ENCODE measurements at places on chromosomes 13 and 19.

DNA sequence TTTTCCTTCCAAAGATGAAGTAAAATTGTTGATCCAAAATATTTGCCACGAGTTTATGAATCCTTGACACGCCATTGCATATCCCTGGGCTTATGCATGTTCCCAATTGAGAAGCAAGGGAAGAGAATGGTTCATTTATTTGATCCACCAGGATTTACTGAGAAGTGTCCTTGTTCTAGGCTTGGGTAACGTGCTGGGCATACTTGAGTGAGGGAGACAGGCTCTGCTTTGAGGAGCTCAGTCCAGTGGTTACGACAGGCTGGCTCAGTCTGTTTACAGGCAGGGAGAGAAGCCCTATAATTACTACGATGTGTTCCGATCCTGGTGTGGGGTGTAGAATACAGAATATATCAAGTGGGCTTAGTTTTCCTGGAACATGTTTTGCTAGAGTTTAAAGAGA lies 6.3 kb upstream of the PNMA8C start:
- DNase-seq: no peak

- no peak for DNase-seq
These were observed 3.5 kb upstream of the ATP11A start for GRCh38 chr13:112686364-112686763.

- DNase-seq: peak; percentile 17
These were observed 1362.0 kb downstream of the PCDH9 start for GRCh38 chr13:65868099-65868498.

DNA sequence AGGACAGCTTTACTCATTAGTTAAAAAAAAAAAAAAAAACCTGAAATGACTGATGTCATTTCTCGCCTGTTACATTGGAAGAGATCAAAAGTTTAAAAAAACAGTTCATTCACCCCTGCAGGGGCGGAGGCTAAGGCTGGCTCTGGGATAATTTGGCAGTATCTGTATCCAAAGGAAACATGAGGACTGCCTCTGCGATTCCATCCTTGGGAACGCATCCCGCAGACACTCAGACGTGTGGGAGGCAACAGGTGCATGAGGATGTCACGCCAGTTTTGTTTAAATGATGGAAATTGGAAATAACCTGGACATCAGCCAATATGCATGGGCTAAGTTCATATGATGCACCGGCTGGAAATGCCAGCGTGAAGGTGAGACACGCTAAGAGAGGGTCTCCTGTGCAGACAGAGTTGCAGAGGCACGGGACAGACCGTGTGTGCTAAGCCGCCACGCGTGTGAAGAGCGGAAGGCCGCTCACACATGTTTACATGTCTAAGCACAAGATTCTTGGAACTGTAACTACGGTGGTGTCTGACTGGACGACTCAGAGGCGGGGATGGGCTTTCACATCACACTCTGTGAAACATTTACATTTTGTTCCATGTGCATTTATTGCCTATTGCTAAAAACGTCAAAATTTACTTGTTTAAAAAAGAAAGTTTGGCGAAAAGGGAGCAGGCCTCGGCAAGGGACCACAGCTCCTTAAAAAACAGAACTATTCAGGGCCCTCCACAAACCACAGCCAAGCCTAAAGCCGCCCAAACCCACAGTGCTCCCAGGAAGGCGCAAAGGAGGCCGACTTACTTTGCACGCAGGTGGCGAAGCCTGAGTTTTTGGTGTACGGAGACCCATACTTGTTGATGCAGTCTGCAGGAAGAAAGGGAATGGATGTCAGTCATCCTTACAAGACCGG lies 17.9 kb downstream of the GAS6 start:
- no peak for DNase-seq

GRCh38 chr13:75326173-75327134 lies 155.5 kb downstream of the TBC1D4 start:
- DNase-seq: no peak

GRCh38 chr19:45098521-45099466 lies 5.8 kb downstream of the PPP1R37 start:
- peak; percentile 69 for DNase-seq

GRCh38 chr19:50570997-50571396 lies 2.8 kb upstream of the LRRC4B start:
- DNase-seq: no peak

- no peak for DNase-seq
These were observed 7.4 kb upstream of the CEBPG start for GRCh38 chr19:33366127-33366526.

GRCh38 chr19:24141612-24142011 lies 54.6 kb downstream of the ZNF254 start:
- DNase-seq: no peak

GRCh38 chr19:42316223-42317211 lies 3.4 kb downstream of the TMEM145 start:
- DNase-seq: peak; percentile 29

- no peak for DNase-seq
These were observed 5.6 kb downstream of the INAFM1 start for GRCh38 chr19:47280183-47280797.

DNA sequence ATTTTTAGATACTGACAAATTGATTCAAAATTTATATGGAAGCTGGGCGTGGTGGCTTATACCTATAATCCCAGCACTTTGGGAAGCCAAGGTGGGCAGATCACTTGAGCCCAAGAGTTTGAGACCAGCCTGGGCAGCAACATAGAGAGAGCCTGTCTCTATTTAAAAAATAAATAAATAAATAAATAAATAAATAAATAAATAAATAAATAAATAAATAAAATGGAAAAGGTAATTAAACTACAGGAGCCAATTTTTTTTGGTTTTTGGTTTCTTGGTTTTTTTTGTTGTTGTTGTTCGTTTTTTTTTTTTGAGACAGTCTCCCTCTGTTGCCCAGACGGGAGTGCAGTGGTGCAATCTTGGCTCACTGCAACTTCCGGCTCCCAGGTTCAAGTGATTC lies 29.4 kb upstream of the TRIM13 start:
- DNase-seq: no peak

DNA sequence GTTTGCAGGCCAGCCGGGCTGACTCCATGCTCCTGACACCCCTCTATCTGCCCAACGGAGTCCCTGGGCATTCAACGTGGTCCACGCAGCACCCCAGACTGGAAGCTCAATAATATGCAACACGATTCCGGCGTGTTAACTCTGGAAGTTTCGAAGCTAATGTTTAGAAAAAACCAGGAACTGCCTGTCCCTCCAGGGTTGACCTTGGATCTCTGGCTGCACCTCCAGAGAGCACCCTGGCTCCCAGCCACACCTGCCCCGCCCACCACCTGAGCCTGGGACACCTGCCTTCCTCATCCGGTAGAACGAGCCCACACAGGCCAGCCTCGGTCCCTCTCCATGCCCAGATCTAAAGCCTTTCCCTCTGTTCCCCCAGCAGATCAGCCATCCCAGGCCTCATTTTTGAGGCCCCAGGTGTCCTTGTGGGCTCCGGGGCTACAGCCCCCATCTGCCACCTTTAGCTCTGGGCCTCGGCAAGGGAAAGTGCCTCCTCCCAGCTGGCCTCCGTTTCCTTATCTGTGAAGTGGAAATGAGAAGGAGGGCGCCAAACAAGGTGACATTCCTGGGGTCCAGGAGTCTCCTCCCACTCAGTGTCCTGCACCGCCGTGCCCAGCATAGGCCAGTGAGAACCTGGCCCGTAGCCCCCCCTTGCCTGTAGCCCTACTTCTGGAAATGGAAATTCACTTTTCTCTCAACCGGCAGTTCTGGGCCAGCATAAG lies 38.7 kb downstream of the KLF2 start:
- DNase-seq: peak; percentile 47

DNA sequence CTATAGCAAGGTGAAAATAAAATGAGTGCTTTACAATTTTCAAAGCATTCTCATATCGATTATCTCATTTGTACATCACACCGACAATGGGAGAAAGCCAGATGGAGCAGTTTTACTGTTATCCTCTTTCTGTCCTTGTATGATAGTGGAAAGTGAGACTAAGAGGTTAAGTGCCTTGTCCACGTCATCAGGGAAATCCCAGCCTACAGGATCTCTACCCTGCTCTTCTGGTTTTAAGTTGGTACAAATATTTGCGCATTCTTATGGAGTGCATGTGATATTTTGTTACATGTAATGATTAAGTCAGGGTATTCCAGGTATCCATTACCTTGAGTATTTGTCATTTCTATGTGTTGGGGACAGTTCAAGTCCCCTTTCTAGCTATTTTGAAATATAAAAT lies 12.4 kb upstream of the ENOX1 start:
- no peak for DNase-seq

DNA sequence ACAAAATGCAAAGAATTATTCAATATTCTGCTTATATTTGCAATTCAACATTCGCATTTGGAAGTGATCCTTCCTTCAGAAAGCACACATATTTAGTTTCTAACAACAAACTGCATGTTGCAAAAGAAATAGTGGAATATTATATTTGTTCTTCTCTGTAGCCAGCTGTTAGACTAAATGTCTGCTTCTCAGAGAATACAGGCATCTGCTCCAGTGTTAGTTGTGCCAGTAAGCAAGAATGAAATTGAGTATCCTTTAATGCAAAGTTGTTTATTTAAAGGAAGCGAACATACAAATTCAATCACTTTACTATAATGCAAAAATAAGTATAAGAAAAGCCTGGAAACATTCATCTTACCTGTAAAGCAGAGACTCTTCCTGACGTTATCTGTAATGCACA lies 663 bp downstream of the SLITRK6 start:
- no peak for DNase-seq

GRCh38 chr19:17766543-17767131 lies 15.4 kb downstream of the FCHO1 start:
- DNase-seq: peak; percentile 81

GRCh38 chr19:28839455-28839854 lies 373.5 kb downstream of the UQCRFS1 start:
- no peak for DNase-seq

GRCh38 chr13:95644601-95645052 lies at the start of gene DZIP1:
Gene DZIP1, minus strand, starts transcription at chr13:95644706. Its CDS starts 2,677 bp downstream, at chr13:95642029.
- peak; percentile 80 for DNase-seq

GRCh38 chr19:35278578-35279284 lies 3.6 kb upstream of the HAMP start:
- no peak for DNase-seq

DNA sequence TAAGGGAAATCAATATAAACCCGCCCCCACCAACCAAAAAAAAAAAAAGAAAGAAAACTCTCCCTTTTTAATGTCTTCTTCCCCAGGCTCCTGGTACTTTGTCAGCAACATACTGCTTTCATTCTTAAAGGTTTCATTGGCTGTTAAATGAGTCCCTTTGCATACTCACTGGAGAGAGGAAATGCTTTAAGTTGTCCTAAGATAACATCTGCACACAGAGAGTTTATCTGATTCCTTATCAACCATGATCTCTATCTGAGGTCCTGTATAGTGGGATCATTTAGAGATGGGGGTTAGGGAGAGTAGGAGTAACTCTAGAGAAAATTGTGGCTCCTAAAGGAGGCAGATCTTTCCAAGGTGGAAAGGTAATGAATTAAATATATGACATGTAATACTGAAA lies 156.5 kb downstream of the OXGR1 start:
- no peak for DNase-seq

GRCh38 chr13:92221916-92222315 lies 823.5 kb downstream of the GPC5 start:
- peak; percentile 6 for DNase-seq

DNA sequence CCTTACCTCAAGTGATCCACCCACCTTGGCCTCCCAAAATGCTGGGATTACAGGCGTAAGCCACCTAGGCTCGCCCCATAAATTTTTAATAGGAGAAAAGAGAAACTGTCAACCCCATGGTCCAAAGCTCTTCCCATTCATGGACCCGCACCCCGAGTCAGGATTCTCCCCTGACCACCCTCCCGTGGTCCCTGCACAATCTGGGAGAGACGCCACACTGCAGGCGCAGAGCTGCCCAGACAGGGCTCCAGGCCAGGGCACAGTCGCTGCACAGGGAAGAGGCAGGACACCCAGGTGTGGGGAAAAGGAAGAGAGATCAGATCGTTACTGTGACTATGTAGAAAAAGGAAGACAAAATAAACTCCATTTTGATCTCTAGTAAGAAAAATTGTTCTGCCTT lies 54.5 kb downstream of the ZNF93 start:
- no peak for DNase-seq

DNA sequence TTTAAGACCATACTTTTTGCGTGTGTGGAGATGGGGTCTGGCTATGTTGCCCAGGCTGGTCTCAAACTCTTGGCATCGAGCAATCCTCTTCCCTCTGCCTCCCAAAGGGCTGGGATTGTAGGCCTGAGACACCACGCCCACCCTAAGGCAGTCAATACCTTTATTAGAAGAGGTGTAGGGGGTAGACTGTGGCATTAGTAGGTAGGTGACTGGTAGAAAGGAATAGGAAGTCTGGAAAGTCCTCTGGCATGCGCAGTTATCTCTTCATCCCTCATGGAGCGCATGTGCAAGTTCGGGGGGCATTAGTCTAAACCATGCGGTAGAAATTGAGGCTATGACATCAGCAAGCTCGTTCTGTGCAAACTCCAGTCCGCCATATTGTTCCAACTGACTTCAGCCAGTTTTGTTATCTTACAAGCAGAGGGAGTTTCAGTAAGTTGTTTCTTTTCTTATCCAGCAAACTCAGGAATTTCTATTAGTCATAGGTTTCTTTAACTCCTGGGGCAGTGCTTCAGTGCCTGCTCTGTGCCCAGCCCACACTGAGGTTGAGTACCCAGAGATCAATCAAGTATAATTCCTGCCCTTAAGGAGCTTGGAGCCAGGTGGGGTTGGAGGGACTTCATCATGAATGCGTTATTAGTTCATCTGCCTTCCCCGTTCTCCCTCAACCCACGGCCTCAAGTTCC lies 7.3 kb upstream of the RANBP3 start:
- no peak for DNase-seq

DNA sequence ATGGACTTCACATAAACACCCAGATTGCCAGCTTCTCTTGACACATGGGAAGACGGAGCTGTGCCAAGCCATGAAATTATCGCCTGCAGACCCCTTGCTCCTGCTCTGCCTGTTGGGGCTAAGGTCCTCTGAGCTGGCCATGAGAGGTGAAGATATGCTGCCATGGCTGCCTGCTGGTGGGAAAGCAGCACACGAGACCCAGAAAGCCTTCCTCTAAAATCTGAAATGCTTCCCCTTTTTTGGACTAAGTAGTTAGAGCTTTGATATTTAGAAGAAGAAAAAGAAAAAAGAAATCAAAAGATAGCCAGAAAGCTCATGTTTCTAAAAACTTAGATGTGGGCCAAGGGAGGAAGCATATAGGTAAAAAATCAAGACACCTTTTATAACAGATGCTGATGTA lies 11.2 kb downstream of the WDFY2 start:
- DNase-seq: no peak

DNA sequence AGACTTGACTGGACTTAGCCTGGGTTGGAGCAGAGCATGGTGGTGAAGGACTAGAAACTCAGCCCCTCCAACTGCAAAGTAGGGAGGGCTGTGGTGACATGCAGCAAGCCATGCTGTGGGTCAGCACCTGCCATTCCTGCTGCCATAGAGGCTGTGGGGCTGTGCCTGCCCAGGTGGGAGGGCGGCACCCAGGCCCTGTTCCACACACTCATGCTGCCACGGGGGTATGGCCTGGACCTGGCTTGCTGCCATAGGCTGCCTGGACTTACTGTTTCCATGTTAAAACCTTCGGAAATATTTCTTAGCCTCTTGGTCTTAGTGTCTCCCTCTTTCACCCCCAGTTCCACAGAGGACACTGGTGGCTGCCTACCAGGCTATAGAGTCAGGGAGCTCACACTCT lies 29.3 kb downstream of the CILP2 start:
- no peak for DNase-seq
